ENCODE measurements at places on chromosomes 1 and 21. TPM values are rescaled to one million over a fixed set of nuclear protein-coding genes. Genes with fewer than 3 reads are reported as not detected.
A peak's percentile ranks its signal among the peaks of the same experiment; 100 is the strongest.

The CENPF gene
- 1.5 TPM for total RNA-seq

The CFAP57 gene
- 0.17 TPM for total RNA-seq

The TTLL10 gene
- not detected for total RNA-seq

GRCh38 chr21:34122047-34122446, 48.7 kb downstream of the MRPS6 start:
- no peak overlapping the region for H3K4me3 ChIP-seq
- H3K36me3 ChIP-seq = peaks cover 17% of the 10 kb centered on the region
- no peak for DNase-seq
- no peaks in the 10 kb centered on the region for H3K4me1 ChIP-seq
- H3K27me3 ChIP-seq = no peaks in the 10 kb centered on the region

GRCh38 chr1:25629836-25630235, 13.2 kb downstream of the MAN1C1 start:
- H3K4me3 ChIP-seq = no peak overlapping the region
- H3K36me3 ChIP-seq = no peaks in the 10 kb centered on the region
- no peaks in the 10 kb centered on the region for H3K27me3 ChIP-seq
- no peak for DNase-seq

GRCh38 chr1:238690415-238690814, 696.0 kb upstream of the CHRM3 start:
- no peak overlapping the region for H3K27ac ChIP-seq
- no peak overlapping the region for H3K4me3 ChIP-seq
- H3K36me3 ChIP-seq = no peaks in the 10 kb centered on the region
- no peak for DNase-seq
- no peaks in the 10 kb centered on the region for H3K27me3 ChIP-seq

DNA sequence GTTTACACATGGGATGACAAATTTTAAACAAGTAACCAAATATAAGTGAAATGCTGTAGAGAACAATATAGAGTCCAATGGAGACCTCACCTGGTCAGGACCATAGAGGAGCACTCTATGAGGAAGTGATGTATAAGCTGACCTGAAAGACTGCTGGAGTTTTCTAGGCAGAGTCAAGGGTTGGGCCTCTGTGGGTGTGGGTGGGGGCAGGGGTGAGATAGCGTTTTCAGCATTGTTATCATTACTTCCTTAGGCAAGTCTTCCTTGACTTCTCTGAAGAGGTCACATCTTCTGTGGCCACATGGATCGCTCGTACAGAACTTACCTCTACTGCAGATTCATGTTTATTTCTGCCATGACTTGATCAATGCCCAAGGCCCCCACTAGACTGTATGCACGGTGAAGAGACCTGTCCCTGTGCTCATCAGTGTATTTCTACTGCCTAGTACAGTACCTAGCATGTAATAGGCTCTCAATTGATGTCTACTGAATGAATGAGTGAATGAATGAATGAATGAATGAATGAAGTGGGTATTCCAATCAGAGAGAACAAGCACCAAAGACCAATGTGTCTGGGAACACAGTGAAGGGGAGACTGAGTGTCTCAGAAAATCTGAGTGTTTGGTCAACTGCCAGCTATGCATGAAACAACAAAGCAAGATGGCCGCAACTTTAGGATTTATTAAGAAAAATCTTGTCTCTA, 116.5 kb downstream of the RNF220 start:
- no peak overlapping the region for H3K27ac ChIP-seq
- no peaks in the 10 kb centered on the region for H3K27me3 ChIP-seq
- no peak for DNase-seq

DNA sequence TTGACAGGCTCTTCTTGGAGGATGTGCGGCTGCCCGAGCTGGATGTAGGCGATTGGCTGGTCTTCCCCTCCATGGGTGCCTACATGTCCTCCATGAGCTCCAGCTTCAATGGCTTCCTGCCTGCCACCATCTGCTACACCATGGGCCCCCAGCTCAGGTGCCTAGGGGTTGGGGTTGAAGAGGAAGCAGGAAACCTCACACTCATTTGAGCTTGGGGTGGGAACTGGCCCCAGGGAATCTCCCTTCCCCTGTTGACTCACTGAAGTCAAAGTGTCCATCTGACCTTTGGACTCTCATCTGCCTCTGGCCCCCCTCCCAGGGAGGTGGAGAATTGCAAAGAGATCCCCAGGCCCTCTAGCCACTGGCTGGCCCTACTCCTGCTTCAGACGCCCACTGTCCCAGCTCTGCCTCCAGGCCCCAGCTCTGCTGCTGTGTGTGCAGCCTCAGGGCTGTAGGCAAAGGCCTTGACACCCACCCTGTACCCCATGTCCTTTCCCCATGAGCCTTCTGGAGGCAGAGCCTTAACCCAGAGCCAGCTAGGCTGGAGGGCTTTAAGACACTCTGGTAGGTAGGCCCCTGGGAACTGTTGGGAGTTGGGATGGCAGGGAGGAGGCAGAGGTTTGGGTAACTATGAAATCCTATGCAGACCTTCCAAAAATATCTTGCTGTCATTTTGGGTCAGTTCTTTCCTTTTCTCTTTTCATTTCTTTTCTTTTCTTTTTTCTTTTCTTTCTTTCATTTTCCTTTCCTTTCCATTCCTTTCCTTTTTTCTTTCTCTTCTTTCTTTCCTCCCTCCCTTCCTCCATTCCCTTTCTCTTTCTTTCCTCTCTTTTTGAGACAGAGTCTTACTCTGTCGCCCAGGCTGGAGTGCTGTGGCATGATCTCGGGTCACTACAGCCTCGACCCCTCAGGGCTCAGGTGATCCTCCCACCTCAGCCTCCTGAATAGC, 66.9 kb upstream of the TINAGL1 start:
- H3K27me3 ChIP-seq = no peaks in the 10 kb centered on the region
- no peak for DNase-seq
- H3K4me1 ChIP-seq = no peaks in the 10 kb centered on the region
- no peak overlapping the region for H3K27ac ChIP-seq

DNA sequence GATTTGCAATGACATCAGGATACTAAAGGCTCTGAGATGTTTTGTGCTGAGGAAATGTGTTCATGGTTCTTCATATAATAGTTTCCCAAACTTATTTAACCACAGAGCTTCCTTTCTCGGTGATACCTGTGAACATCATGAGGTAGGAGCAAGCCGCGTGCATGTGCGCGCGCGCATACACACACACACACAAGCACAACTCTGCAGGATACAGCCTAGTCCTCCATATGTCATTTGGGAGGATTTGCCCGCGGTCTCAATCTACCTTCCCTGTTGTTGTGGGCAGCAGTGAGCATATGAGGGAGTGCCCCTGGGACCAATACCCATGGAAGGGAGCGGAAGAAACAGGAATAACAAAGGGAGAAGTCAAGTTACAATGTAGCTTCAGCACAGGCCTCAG, 12.2 kb upstream of the TTC4 start:
- H3K36me3 ChIP-seq = no peaks in the 10 kb centered on the region
- H3K27ac ChIP-seq = no peak overlapping the region
- no peaks in the 10 kb centered on the region for H3K27me3 ChIP-seq

GRCh38 chr21:46196733-46197132, 12.5 kb upstream of the SPATC1L start:
- no peaks in the 10 kb centered on the region for H3K4me1 ChIP-seq
- peaks cover 76% of the 10 kb centered on the region for H3K36me3 ChIP-seq
- no peak overlapping the region for H3K27ac ChIP-seq
- peak; percentile 52 for DNase-seq
- H3K27me3 ChIP-seq = no peaks in the 10 kb centered on the region
